DMS79 (cell line): ENCODE measurements at places on chromosomes 6 and 20.

- DNase-seq, result no peak
These were observed 31.6 kb downstream of the MYLK4 start for GRCh38 chr6:2719093-2719455.

DNA sequence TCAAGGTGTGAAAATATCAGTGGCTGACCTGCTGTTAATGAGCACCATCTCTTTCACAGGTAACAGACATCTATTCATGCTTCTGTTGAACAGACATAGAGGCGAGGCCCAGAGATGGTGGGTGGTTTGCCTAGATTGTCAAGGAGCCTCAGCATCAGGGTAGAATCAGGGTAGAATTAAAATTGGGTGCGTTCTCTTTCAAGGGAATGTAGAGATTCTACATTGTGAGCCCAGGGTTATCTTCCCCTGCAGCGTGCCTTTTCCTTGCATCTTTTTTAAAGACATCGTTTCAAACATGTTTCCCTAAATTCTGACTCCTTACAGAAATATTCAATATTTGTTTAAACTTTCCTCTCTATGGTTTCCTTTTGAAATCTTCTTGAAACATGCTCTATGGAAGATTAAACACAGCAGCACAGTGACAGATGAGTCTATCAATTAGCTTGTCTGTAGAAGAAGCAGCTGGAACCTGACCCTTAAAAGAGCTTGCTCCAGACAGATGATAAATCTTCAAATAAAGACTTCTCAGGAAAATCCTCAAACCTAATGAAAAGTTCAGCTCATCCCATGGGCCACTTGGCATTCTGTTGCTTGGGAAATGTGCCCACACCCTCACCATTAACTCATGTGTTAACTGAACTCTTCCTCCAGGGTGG is 119.8 kb downstream of the IPCEF1 start:
- DNase-seq, result no peak

DNA sequence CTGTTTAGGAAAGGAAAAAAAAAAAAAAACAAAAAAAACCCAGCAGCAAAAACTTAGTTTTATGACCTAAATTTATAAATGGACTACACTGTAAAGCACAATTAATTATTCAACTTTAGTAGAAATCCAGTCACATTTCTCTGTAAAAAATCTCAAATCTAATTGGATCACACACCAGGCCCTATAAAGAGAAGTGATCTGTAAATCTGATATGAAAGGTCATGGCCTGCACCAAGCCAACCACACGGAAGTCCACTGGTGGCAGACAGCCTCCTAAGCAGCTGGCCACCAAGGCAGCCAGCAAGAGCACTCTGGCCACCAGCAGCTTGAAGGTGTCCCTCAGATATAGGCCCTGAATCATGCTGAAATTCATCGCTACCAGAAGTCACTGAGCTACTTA is 131.6 kb downstream of the HFE start:
- DNase-seq, result no peak

DNA sequence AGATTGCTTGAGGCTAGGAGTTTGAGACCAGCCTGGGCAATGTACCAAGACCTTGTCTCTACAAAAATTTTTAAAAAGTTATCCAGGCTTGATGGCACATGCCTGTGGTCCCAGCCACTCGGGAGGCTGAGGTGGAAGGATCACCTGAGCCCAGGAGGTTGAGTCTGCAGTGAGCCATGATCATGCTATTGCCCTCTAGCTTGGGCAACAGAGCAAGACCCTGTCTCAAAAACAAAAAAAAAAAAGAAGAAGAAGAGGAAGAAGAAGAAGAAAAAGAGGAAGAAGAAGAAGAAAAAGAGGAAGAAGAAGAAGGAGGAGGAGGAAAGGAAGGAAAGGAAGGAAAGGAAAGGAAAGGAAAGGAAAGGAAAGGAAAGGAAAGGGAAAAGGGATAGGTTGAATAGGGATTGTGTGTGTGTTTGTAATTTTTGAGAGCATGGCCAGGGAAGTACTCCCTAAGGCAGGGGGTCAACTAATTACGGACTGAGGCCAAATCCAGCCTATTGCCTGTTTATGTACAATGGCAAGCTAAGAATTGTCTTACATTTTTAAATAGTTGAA is 43.0 kb upstream of the ZNF217 start:
- no peak for DNase-seq

- no peak for DNase-seq
These were observed 5.9 kb upstream of the COL20A1 start for GRCh38 chr20:63286781-63287696.

DNA sequence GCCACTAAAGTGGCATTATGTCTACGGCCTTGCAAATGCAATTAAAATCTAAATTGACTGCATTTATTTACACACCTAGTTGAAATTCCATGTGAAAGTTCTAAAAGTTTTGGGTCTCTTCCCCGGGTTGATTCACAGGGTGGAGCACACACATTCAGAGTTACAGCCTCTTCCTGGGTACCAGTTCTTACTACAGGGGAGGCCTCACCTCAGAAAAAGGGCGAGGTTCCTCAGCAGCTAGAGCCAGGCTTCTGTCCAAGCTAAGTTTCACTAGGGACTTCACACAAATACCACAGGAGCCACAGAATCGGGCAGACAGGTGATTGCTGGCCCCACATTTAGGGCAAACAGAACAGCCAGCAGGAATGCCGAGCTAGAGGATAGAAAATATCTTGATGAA is 52.7 kb downstream of the DZANK1 start:
- no peak for DNase-seq
